ENCODE measurements at places on chromosomes 4 and X.

GRCh38 chrX:155857561-155857960, 23.6 kb upstream of the VAMP7 start:
- no peak for DNase-seq

DNA sequence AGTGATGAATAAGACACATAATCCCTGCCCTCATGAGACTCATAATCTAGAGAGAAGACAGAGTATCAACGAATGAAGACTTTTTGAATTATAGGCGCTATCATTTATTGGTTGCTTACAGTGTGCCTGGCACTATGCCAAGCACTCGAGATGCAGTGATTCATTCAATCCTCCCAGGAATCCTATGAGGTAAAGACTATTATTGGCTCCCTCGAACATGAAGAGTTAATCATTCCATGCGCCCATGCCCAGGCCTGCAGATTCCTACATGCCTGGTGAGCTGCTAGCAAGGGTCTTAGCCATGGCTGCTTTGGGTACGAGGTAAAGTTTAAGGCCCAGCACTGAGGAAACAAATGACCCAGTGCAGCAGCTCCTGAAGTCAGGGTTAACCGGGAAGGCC, 47.0 kb downstream of the TEX13B start:
- peak; percentile 15 for DNase-seq

DNA sequence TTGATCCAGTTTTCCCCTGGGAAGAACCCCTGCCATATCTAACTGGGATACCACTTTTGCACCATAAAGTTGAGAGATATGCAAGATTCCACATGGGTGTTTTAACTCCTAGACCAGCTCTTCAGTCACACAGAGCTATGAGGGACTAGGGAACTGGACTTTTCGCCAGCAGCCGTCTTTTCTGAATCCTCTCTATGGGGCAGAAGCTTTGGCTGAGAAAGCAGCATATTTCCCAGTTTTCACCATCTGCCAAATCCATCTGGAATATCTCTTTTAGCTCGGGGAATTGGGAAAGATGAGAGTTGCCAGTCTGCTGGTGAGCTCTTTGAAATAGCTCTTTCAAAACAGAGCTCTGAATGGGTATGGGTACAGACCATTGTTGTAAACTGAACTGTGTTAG, 20.9 kb downstream of the APOOL start:
- DNase-seq = no peak

DNA sequence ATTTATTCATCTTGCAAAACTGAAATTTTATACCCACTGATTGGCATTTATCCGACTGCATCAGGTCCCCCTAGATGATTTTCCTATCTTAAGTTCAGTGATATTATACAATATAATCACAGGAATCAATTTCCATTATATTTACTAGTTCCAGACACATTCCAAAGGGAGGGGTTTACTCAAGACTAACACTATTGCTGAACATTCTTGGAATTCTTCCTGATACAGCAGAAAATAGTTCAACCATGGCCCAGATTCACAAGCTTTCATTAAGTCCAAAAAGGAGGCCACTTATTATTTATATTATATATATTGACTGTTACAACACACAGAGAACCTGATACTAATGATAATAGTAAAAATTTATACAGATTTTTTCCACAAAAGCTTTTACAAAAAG, 2353.6 kb downstream of the PCDH7 start:
- DNase-seq = no peak

Measured in pulmonary artery endothelial cell (primary cell).